ENCODE measurements at places on chromosomes 6 and 20.
A peak's percentile ranks its signal among the peaks of the same experiment; 100 is the strongest.

GRCh38 chr6:105849746-105850145 is 236.4 kb upstream of the PRDM1 start:
- DNase-seq = no peak

GRCh38 chr6:133441491-133441890 is 200.3 kb downstream of the EYA4 start:
- no peak for DNase-seq

GRCh38 chr20:19375801-19376200 is 163.4 kb downstream of the SLC24A3 start:
- no peak for DNase-seq

DNA sequence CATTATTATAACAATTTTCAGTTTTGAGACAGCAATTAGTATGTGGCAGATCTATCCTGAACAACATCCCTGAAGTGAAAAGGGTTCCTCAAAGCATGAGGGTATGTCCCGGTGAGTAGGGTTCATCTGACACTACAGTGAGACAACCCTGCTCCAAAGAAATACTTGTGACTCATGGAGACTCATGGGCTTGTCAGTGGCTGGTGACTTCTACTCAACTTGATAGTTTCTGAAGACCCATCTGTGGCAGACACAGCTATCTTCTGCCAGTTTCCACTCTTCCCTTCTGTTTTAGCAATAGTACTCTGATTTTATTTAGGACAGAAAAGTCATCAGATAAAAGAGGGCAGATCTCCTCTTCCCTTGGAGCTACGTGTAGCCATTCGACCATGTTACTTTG is 41.4 kb downstream of the MAP3K7 start:
- no peak for DNase-seq

- no peak for DNase-seq
These were observed 80.7 kb downstream of the C6orf52 start for GRCh38 chr6:10613723-10614122.

DNA sequence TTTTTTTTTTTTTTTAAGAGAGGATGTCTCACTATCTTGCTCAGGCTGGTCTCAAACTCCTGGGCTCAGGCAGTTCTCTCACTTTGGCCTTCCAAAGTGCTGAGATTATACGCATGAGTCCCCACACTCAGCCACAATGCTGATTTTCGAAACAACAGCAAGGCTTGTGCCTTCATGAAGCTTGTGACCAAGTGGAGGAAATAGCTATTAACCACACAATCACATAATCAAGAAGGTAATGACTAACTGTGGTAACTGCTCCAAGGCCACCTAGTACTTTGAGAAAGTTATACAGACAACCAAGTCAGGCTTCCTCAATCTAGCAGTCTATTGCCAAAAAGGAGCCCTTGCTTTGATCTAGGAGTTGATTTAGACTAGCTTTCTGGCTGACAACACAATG is 46.3 kb downstream of the SOD2 start:
- DNase-seq = no peak

DNA sequence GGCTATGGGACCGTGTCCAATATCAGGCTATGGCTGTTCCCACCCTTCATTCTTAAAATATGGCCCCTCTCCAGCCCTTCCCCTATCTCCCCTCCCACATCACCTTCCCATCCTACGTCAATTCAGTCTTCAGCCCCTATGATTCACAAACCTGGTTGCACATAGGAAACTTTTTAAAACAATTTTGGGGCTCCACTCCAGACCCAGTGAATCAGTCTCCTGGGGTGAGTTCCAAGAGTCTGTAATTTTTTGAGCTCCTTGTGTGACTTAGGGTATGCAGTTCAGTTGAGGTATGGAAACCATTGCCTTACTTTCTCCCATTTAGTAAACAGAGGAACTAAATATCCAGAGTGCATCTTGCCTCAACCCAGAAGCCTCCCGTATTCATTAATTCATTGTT is 5.5 kb downstream of the HNF4A start:
- DNase-seq = no peak

GRCh38 chr6:163036160-163036645 is 308.4 kb downstream of the PACRG start:
- DNase-seq = no peak

GRCh38 chr6:7673063-7673536 is 52.8 kb upstream of the BMP6 start:
- no peak for DNase-seq

DNA sequence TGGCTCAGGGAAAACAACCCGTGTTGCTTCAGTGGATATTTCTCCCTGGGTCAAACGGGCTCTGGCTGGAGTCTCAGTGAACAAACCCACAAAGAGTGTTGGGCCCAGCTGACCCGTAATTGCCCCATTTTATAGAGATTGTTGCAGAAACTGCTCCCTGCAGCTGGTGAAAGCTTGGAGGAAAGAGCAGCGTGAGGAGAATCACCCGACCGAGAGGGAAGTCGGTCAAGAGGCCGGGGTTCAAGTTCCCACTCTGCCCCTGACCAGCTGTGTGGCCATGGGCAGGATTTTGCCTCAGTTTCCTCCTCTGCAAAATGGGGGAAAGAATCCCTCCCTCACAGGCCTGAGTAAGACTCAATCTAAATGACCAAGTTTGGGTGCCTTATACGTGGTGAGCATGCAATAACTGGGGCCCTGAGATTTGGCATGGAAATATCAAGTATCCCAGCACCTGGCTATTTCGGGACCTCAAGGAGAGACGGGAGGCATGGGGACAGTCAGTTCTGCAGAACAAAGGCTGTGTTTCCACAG is 1.7 kb upstream of the TGM2 start:
- DNase-seq = peak; percentile 49

GRCh38 chr20:38873050-38873581 is 53.1 kb upstream of the FAM83D start:
- DNase-seq = no peak

- no peak for DNase-seq
These were observed 1.1 kb upstream of the SLC22A7 start for GRCh38 chr6:43296780-43297497.

DNA sequence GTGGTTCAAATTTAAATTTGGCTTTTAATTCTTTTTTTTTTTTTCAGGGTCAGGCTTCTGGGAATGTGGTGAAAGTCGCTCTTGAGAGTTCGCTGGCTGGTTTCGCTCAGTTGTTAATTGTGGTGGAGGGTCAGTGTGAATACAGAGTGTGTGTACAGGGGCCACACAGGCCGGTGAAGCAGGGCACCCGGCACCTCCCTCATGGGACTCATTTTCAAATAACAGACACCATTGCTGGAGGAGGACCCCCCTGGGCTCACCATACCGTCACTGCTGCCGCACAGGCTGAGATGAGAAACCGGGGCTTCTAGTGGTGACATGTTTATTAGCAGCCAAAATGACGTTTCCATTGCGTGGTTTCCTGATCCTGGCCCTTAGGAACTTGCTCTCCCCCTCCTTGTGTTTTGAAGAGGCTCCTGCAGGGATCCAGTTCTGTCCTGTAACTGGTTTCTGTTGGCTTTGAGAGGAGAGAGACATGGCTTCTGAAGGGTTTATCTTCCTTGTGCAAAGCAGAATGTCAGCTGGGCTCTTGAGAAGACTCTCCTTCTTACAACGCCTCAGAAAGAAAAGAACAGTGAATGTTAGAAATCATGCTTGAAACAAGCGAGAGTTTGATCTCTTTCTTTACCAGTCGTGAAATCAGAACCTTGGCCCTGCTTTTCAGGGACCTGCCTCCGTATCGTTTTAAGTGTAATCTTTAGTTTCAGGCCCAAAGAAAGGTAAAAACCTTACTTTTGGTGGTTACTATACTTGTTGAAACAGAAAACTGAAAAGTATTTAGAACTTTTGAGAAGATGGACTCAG is 37.8 kb downstream of the DUSP22 start:
- peak; percentile 47 for DNase-seq

GRCh38 chr6:123316733-123317323 is 319.9 kb downstream of the TRDN start:
- no peak for DNase-seq

- DNase-seq = no peak
These were observed 127.8 kb downstream of the HFE start for GRCh38 chr6:26214803-26215584.

GRCh38 chr6:31143148-31143547 is 4.3 kb upstream of the PSORS1C2 start:
- no peak for DNase-seq
